GF-D8 (cell line): ENCODE measurements at places on chromosomes 2 and 18.
A peak's percentile ranks its signal among the peaks of the same experiment; 100 is the strongest.

DNA sequence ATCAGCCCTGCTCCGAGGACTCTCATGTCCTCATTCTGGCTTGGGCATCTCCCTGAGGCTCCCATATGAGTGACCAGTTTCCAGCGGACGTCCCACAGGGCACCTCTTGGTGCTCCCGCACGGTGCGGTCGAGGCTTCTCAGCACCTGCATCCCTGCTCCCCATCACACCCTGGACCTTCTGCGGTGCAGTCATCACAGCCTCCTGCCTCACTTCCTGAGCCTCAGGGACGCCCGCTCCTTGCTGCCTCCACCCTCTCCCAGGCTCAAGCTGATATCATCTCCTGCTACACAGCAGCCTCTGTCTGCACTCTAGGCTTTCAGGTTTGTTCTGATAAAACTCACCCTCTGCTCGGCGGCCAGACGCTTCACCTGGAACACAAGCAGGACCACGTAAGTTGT is 185.0 kb downstream of the TMEM18 start:
- no peak for DNase-seq

DNA sequence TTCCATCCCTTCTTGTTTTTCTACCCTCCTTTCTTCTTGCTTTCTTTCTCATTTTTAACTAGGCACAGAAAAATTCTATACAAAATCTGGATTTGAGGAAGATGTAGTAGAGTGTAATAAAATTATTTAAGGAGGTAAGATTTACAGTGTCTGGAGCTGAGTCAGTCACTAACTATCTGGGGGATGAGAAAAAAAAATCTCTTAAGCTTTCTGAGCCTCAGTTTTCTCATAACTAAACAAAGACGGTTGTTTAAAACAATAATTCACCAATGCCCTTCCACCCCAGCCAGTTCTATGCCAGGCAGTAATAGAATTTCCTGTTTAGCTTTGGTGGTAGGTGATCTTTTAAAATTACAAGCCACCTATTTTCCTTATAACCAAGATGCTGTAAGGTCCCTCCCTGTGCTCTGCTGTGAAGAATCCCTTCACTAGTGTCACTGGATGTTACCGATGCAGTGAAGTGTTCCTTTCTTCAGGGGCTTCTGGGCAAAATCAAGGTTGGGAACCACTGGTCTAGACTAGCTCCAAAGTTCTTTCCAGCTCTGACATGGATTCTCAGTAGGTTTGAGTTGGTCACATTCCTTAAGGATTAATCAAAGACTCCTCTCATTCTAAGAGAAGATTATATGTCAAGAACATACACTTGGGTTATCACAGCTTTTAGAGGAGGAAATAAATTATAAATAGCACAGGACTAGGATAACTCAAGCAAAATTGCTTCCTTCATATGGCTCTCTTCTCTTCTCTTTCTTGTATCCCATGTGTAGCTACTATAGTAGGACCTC is 289.0 kb downstream of the CDH2 start:
- no peak for DNase-seq

DNA sequence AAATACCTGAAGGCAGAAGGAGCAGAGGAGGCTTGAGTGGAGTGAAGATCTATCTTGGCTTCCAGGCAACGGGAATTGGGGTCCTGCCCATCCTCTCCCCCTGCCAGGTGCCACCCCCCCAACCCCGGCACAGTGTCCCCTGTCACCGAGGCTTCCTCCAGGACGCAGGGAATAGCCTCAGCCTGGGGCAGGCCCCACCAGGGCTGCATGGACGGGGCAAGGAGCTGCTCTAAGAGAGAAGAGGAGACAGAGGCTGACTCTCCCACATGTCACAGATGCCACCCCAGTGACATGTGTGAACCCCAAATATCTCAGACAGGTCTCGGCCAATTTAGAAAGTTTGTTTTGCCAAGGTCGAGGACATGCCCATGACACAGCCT is 42.1 kb downstream of the PXDN start:
- no peak for DNase-seq

DNA sequence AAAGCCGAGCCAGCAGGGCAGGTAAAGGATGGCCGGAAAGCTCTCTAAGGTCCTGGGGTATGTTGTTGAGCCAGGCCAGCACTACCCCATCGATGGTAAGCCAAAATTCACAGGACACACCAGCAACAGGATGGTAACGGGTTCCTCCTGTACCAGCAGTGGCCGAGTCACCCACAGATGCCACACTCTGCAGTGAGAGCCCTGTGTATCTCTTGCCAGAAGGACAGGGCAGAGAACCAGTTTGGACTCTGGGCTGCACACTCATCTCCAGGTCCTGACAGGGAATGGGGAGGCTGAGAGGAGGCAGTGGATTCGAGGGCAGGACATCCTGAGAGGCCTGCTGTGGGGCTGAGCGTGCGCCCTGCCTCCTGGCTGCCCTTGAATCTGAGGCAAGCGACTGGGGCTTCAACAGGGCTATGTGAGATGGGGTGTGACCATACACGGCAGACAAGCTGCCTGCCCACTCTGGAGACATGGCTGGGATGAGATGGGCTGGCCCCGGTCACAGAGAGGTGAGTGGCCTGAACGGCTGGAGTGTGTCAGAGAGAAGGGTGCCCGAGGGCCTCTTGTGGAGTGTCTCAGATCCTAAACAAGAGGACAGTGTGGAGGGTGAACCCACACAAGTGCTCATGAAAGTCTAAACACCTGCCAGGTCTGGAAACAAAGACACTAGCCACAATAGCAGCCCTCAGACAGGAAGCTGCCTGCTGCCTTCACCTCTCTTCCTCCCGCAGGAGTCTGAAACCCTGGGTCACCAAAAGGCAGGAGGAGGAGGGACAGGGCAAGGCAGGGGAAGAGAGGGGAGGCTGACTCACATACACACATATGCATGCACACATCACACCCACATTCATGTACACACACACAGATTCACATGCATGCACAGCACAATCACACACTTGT is 182.3 kb downstream of the LOXHD1 start:
- no peak for DNase-seq

- DNase-seq = no peak
Measured at GRCh38 chr2:231708773-231709635, 679 bp downstream of the PTMA start.

DNA sequence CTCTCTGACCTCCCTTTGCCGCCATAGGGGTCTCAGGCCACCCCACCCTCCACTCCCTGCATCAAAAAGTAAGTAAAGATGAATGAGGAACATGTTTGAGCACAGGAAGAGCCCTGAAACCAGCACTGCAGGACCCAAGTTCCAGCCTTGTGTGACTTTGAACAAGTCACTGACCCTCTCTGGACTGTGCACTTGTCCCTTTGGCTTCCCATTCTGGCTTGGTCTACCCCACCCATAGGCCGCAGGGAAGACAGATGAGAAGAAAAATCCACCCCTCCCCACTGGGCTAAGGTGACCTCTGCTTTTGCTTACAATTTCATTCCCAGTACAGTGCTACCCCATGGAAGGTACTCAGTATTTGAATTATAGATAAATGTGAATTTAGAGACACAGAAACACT is 43.8 kb downstream of the TMEM17 start:
- DNase-seq = no peak

- no peak for DNase-seq
Measured at GRCh38 chr2:203737360-203737759, 30.9 kb downstream of the CD28 start.

- no peak for DNase-seq
Measured at GRCh38 chr2:66495788-66496640, 61.1 kb downstream of the MEIS1 start.

DNA sequence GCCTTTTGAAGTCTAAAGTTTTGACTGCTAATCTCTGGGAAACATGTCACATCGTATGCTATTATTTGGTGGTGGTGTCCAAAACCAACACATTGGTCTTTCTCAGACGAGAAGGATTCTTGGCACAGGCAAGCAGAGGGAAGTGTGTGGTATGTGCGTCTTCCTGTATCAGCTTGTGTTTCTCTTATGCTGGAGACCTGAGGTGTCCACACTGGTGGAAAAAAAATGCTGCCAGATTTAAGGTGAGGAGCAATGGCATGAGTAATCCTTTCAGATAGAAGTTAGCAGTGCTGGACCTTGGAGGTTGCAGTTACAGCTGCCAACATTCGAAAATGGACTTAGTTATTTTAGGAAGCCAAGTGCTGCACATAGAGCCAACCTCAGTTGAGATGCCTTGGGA is 11.7 kb upstream of the FHL2 start:
- no peak for DNase-seq

- DNase-seq = no peak
Measured at GRCh38 chr2:71735676-71736075, 282.3 kb downstream of the DYSF start.

DNA sequence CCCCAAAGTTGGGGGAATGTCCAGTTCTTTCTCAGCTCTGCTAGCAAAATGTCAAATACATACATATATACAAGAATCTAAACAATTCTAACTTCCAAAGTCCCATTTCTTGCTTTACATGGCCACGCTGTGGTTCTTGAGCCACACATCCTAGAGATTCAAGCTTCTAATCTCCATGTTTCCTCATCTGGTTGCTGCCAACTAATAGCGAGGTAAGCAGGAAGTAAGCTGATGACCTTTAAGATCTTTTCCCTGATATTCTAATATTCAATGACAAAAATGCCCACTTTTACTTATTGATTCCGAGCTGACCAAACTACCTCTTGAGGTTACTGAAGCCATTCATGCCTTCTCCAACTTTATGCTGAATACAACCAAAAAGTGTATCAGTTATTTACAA is 3.3 kb downstream of the VPS54 start:
- peak; percentile 47 for DNase-seq

GRCh38 chr2:156385242-156385641 is 50.9 kb upstream of the GPD2 start:
- DNase-seq = no peak

- DNase-seq = no peak
Measured at GRCh38 chr18:54968807-54969206, 9.5 kb upstream of the CCDC68 start.

DNA sequence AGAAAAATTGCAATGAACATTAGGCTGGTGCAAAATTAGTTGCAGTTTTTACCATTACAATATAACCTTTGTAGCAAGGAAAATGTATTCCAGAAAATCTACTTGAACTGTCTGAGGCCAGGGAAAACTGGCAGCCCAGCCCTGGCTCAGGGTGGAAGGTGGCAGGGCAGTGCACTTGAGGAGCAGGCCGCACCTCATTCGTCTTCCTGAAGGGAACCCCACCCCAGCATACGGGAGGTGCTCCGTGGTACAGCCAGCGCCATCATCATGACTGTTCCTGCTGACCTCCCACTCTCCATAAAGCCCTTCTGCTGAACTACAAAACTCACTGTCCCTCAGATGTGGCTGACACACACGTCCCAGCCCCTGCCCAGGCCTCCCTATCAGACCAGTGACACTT is 65.9 kb upstream of the TFCP2L1 start:
- DNase-seq = no peak

GRCh38 chr2:38108907-38109731 is 33.2 kb upstream of the CYP1B1 start:
- DNase-seq = no peak

DNA sequence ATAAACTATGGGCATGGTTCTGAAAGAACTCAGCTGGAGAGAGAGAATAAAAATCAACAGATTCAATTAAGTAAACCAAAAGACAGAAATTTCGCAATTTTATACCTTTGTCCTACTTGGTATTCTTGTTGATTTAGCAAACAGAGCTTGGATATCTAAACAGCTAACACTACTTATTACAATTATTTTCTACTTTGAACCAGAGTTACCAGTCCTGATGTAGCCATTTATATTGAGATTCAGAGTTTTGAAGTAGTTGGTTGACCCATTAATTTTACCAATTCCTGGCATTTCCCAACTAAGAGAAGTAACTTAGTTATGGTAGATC is 48.9 kb downstream of the ASXL2 start:
- no peak for DNase-seq

- no peak for DNase-seq
Measured at GRCh38 chr2:110805894-110806452, 73.6 kb downstream of the ACOXL start.

DNA sequence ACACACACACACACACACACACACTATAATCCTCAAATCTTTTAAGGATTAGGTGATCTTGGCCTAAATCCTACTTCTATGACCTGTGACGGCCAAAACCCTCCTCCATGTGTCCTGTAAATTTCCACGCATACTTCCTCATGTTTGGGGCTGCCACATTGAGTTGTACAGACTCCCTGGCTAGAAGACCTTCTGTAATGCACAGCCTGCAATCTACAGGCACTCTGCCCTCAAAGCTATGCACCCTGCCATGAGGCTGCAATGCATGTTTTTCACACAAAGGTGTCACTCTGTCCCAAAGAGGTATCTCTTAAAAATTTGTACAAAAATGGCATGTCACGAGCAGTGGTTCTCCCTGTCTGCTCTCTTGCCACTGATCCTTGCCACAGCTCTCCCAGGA is 26.4 kb upstream of the B4GALT6 start:
- no peak for DNase-seq

- DNase-seq = no peak
Measured at GRCh38 chr2:16318474-16319195, 347.0 kb downstream of the CYRIA start.

DNA sequence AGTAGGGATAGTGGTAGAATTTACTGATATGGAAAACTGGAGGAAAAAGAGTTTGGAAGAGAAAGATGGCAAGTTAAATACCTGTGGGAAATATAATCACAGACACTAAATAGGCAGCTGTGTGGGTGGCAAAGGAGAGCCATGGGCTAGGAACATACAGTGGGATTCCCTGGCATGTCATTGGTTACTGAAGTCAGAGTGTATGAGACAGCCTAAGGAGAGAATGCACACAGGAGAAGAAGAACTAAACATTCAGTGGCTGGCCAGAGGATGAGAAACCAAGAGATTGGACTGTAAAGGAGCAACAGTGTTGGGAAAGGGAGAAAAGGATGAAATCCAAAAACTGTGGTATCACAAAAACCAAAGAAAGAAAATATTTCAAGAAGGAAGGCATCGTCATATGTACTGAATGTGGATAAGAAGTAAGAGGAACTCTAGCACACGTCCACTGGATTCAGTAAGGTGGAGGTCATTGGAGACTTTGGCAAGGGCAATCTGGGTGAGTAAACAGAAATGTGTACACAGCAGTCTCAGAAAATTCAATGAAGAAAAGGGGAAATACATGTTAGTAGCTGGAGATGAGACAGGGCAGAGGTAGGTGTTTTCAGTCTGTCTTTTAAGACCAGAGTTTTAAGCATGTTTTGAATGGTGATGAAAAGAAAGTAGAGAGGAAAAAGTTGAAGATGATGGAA is 83.3 kb downstream of the SPIRE1 start:
- no peak for DNase-seq

DNA sequence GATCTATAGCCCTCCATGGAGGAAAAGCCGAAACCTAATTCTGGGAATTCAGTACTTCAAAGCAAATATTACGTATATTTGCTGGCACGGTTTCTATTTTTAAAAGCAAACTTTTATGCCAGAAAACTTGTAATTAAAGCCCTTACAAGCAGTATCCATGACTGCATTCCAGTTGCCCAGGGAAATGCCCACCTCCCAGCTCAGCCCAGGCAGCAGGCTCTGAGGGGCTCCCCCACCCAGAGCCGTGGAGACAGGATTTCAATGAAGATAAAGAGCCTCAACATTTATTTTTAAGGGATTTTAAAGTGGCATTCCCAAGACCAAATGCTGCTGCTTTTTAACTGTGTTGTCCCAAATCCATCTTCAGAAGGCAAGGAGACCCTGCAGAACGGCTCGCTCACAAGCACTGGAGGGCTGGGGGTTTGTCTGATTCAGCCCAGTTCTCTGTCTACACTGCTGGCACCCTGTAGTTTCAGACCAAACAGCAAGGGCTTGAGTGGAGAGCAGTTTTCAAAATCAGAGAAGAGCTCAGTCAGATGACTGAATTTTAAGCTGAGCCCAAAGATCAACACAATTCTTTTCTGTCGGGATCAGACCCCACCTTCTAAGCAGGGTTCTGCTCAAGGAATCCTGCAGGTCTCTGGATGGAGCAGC is 105.1 kb downstream of the KCNF1 start:
- no peak for DNase-seq
